SJSA1 (cell line): ENCODE measurements at places on chromosomes 6 and 20.

DNA sequence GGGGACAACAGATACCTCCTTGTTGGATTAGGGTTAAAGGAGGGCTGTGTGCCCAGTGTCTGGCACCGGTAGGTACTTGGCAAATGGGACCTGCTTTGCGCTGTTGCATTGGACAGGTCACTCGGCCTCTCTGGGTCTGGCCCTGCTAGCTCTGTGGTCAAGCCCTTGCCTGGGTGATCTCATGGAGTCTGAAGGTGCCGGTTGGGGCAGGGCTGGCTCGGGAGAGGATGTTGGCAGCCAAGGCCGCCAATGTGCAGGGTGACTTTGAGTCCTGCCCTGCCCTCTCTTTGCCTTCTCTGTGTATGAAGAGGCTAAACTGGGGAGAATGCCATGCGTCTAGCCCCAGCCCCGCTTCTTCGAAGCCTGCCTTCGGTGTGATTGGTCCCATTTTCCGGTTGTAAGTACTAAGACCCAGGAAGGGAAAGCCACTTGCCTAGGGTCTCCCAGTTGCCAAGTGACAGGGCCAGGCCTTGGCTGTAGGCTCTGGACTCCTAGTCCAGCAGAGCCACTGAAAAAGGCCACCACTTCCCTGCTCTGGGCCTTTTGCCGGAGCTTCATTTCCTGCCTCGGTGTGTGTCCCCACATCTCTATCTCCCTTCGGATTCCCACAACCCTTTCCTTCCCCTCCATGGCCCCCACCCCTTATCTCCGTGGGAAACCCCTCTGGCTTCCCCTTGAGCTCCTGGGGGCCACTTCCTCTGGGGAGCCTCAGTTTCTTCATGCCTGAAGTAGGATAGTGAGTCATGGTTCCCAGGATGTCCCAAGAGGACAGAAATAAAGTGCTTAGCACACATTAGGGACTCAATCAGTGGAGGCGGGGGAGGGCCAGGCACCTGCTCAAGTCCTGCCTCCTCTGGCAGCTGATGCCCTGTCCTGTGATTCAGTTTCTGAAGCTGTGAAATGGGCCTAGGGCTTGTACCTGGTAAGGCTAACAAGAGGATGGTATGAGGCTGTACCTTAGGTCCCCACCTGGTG lies 3.9 kb downstream of the SRC start:
- DNase-seq, result no peak

DNA sequence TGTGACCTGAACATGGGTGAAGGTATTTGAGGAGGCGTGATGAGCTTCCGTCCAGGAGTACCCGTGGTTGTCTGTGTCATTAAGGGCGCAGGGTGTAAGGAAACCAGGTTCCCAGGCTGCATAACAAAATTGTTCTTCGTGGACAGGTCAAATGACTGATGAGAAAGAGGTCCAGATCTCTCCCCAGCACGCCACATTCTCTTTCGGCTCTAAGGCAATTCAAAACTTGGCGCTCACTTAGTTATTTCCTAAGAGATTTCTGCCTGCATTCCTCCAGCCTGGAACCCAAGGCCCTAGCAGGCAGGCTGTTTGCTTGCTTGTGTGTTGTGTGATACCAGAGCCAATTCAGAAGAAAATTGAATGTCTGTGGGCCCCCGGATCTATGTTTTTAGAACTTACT lies 139.9 kb downstream of the AGPAT4 start:
- no peak for DNase-seq

- no peak for DNase-seq
Measured at GRCh38 chr6:16468991-16469615, 230.7 kb downstream of the GMPR start.

DNA sequence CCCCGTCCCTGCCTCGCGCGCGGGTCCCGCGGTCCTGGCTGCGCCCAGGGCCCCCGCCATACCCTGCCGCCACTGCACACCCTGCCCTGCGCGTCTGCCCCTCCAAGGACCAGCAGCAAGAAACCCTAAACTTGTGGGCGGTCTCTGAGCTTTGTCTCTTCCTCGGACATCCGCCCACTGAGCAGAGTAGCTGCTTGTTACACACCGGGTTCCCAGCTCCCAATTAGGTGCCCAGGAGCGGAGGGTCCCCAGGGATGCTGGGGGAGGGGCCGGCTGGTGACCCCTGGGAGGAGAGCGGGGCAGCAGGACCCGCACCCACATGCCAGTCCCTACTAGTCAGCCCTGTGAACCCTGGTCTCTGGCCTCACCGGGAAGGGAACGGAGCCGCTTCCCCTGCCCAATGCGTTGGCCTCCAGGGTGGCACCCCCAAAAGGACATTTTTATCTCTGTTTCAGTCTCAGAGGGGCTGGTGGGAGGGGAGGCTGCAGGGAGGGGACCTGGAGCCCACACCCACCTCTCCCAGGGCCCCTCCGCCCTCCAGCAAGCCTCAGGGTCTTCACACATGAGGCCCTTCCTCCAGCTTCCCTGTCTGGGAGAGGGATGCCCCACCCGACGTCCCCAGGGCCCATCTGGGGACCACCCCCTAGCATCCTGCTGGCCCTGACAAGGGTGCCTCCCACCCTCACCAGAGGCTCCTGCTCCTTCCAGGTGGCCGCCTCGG lies 10.5 kb downstream of the STMN3 start:
- DNase-seq, result no peak

- DNase-seq, result no peak
Measured at GRCh38 chr6:33453393-33454008, 875 bp upstream of the ZBTB9 start.

DNA sequence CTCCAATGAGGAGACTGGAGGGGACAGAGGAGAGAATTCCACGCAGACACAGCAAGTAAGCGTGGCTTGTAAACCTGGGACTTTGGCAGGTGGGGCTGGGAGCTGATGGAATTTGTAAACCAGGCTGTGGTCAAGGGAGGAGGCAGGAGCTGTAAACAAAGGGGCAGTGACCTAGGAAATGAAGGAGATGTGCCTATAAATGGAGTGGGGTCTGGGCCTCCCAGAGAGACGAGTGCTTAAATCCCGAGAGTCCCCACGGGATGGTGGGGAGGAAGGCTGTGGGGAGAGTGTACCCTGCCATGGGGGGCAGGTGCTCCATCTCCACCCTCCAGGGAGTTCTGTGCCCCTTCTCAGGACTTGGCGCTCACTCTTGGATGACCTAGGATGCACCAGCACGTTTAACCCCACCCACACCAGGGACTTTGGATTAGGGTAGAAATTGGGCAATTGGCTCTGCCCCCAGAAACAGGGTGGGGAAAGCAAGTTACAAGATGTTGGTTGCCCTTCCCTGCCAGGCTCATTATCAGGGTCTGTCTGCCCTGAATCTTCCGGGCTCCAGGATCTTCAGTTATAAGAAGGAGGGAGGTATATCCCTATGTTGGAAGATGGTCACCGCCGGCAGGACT lies 4.0 kb upstream of the DHX16 start:
- DNase-seq, result no peak
